ENCODE measurements at places on chromosomes 12 and 14.

GRCh38 chr12:27336282-27336653 lies 3.6 kb downstream of the BMAL2 start:
- DNase-seq = no peak

DNA sequence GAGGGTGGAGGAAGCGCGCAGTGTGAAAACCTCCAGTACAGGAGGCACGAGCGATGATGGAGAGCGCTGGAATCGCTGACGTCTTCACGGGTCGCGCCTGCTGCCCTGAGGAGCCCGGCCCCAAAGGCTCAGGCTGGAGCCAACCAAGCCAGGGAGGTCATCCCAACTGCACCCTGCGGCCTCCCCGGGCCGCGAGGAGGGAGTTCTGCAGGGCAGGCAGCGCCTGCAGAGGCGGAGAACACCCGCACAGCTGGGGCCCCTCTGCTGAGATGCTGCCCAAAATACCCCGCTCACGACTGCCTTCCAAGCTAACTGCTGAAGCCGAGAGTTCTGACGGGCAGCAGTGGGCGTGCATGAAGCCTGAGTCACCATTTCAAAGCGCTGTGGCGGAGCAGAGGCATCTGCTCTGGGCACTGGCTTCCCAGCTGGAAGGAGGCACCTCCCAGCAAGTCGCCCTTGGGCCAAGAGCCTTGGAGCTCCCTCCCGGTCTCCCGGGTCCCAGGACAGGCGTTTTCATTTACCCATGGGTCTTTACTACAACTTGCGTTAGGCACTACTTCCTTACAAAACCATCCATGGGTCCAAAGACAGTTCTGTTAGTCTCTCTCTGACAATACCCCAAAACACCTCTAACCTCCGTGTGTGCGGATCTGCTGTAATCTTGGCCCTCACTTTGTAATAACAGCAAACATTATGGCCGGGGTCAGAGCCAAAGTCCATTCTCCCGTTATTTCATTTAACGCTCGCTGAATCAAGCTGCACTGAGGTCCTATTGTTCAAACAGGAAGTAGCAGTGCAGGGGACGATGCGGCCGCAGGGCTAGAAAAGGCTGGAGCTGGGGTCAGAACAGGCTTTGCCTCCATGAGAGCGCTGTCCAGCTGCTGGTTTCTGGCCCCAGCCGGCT lies 60.1 kb upstream of the RIMBP2 start:
- peak; percentile 64 for DNase-seq

- DNase-seq = no peak
Observed at GRCh38 chr12:118271770-118272417, 100.8 kb downstream of the TAOK3 start.

DNA sequence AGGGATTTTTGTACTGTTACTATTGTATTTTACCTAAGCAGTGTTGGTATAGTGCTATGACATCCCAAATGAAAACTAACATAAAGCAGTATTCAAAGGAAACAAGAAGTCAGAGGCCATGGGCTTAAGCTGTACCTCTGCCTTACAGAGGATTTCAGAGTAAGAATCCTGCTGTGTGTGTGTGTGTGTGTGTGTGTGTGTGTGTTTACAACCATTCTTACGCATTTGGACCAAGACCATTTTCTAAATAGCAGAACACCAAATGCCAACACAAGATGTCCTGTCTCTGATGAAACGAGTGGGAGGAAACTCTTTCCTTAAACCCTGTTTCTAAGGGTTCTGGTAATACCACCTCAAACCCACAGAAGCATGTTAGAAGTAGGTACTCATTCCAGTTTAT lies 64.4 kb downstream of the PPP1R36 start:
- no peak for DNase-seq

DNA sequence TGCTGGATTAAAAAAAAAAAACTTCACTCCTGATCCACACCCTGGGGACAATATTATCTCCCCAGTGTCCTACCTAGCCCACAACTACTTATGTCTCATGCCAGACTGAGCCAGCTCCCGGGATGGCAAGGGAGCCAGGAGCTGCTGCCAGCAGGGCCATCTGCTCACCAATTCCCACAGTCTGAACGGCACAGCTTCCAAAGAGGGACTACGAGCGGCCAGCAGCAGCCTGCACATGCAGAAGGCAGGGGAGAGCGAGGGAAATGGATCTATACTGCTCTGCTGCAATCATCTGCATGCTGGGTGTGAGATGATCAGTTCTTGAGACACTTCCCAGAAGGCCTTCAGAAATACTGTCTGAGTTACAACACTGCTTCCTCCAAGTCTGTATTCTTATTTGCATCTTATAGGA lies 11.1 kb downstream of the SSH1 start:
- DNase-seq = peak; percentile 60

- no peak for DNase-seq
Observed at GRCh38 chr12:64478661-64479060, 26.7 kb downstream of the TBK1 start.

- DNase-seq = no peak
Observed at GRCh38 chr12:97753332-97753731, 290.7 kb downstream of the RMST start.

DNA sequence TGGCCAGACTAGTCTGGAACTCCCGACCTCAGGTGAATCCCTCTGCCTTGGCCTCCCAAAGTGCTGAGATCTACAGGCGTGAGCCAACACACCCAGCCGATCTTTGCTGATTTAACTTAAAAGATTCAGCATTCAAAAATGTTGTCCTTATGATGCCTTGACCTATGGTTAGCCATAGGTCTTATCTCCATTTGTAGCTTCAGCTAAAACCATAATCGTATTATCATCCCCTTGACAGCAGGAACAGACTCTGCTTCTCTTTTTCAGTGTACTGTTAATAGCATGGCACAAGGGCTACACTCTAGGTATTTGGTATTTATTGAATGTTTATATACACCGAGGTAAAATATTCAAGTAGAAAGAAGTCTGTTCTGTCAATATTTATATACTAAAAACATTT lies 15.3 kb downstream of the CCDC62 start:
- no peak for DNase-seq

GRCh38 chr14:42665083-42665482 lies 1058.4 kb downstream of the LRFN5 start:
- no peak for DNase-seq

- no peak for DNase-seq
Observed at GRCh38 chr12:2984698-2985097, 25.5 kb downstream of the TEAD4 start.

- no peak for DNase-seq
Observed at GRCh38 chr14:21768116-21768874, 94.7 kb upstream of the OR4E1 start.

DNA sequence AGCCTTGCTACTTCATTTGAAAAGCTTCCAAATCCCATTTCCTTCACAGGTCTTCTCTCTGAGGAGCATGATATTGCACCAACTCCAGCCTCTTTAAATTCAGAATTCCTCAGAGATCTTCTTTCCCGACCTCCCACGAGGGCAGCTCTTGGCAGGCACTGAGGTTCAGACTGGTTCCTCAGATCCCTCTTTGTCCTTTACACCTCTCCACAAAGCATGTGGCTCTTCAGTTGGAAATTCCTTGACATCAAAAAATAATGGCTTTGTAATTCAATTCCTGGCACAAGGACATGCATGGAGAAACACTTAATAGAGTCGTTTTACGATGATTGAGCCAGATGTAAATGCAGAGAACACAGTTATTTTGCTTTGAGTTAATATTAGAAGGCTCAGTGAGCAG lies 63.2 kb upstream of the TMX1 start:
- no peak for DNase-seq

DNA sequence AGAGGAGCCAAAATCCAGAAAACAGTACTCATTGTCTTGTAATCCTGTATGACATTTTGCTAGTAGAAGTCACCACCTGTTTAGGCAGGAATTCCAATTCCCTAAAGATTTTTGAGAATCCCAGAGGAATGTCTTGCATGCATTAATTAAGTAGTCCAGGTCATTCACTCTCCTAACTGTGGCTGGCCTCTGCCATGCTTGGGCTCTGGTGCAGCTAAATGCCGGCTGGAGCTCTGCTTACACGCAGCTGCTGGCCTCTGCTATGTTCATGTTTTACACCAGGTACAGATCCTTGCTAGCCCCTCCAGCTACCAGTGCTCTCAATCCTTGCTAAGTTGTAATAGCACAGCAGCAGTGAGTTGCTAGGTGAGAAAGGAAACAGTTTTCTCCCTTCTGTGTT lies 16.3 kb upstream of the HIF1A start:
- DNase-seq = no peak

- peak; percentile 76 for DNase-seq
Observed at GRCh38 chr12:53221203-53222080, 10.6 kb downstream of the RARG start.

DNA sequence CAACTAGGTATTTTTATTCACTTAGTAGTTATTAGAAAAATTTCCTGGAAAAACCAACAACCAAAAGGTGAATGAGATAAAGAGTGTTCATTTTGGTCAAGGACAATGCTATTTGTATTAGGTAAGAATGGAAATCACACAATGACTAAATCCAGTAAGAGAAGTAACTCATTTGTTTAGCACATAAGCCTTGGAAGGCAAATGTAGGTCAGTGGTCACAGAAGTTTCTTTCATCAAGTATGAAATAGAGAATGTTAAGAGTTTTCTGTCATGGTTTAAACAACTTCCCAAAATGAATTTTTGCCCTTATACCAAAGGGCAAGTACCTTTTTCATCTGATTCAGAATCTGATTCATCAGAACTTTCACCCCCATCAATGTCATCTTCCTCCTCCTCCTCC lies 101.7 kb downstream of the KIF21A start:
- no peak for DNase-seq

DNA sequence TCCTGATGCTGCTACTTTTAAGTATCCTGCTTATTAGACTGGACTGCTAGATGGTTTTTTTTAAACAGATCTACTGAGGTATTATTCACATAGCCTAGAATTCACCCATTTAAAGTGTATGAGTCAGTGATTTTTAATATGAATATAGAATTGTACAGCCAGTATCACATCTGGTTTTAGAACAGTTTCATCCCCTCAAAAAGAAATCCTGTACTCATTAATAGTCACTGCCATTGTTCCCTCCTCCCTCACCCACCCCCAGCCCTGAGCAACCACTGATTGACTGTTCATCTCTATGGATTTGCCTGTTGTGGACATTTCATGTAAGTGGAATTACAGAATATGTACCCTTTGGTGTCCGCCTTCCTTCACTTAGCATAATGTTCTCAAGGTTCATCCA lies 98.4 kb downstream of the PPP2R5C start:
- DNase-seq = no peak

DNA sequence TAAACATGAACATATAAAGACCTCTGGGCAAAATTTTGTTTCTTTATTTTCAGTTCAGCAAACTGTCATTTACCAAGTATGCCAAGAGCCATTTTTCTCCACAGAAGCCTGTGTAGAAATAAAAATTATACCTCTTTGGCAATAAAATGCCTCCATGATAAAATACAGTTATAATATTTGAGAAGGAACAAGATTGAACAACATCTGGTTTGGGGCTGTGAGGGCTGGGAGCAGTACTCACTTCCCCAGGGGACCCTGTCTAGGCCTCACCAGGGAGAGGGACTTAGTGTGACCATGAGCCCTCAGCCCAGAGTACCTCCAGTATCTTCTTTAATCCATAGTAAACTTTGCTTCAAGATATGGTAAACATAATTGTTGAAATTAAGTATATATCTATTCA lies 65.1 kb downstream of the DAAM1 start:
- no peak for DNase-seq

- no peak for DNase-seq
Observed at GRCh38 chr14:95065411-95065810, 91.9 kb downstream of the DICER1 start.

- DNase-seq = no peak
Observed at GRCh38 chr14:47261350-47261749, 414.1 kb downstream of the MDGA2 start.

- no peak for DNase-seq
Observed at GRCh38 chr14:105147671-105148603, 20.6 kb downstream of the JAG2 start.

DNA sequence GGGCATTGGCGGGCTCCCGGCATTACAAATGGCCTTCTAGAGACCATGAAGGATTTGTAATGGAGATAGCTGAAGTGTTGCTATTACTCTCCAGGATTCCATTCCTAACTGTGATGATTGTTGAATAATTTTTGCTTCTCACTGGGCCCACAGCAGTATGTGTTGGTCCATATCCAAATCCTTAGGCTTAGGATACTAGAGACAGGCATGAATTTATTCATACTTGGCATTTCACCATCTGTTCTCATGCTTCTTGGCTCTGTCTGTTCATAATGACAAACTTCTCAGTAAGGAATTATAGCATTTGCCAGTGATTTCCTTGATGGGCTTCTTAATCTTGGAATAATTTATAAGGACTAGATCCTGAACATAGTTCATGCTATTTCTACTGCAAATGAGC lies 832.9 kb downstream of the C12orf50 start:
- no peak for DNase-seq

- no peak for DNase-seq
Observed at GRCh38 chr14:95711476-95712176, 2.3 kb downstream of the TCL1A start.

- no peak for DNase-seq
Observed at GRCh38 chr14:94165744-94166143, 8.4 kb upstream of the PPP4R4 start.

- no peak for DNase-seq
Observed at GRCh38 chr12:5328669-5329517, 103.0 kb upstream of the NTF3 start.

DNA sequence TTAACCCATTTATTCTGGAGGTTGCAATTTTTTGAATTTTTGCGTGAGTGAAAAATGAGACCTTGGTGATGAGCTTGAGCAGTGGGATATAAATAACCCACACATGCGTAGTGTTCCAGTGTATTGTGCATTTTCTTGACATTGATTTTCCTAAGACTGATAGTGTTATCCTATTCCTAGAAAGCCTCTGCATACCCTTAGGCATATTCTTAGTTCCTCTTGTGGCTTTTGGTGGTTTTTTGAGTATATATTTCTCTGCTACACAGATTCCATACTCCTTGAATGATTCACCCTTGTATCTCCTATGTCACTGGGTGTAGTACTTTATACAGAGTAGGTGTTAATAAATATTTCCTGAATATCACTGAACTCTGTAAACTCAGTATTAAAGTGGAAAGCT lies 363.4 kb upstream of the PDE3A start:
- DNase-seq = no peak

GRCh38 chr14:34038358-34039057 lies 87.6 kb upstream of the EGLN3 start:
- DNase-seq = no peak

GRCh38 chr12:49702676-49703215 lies 4.5 kb downstream of the FMNL3 start:
- no peak for DNase-seq

GRCh38 chr14:100826391-100827100 lies 628 bp downstream of the MEG3 start:
- DNase-seq = no peak

- DNase-seq = no peak
Observed at GRCh38 chr12:71551529-71551928, 111.9 kb downstream of the LGR5 start.

GRCh38 chr12:45909041-45909713 lies 81.2 kb downstream of the SCAF11 start:
- no peak for DNase-seq

- DNase-seq = no peak
Observed at GRCh38 chr12:5177096-5177495, 133.4 kb downstream of the KCNA5 start.
